ENCODE measurements at places on chromosomes 11 and 22. TPM values are rescaled to one million over a fixed set of nuclear protein-coding genes. Genes with fewer than 3 reads are reported as not detected.
A peak's percentile ranks its signal among the peaks of the same experiment; 100 is the strongest.

GRCh38 chr11:8719211-8719649 lies 36.6 kb downstream of the RPL27A start:
- DNase-seq, result peak; percentile 87

DNA sequence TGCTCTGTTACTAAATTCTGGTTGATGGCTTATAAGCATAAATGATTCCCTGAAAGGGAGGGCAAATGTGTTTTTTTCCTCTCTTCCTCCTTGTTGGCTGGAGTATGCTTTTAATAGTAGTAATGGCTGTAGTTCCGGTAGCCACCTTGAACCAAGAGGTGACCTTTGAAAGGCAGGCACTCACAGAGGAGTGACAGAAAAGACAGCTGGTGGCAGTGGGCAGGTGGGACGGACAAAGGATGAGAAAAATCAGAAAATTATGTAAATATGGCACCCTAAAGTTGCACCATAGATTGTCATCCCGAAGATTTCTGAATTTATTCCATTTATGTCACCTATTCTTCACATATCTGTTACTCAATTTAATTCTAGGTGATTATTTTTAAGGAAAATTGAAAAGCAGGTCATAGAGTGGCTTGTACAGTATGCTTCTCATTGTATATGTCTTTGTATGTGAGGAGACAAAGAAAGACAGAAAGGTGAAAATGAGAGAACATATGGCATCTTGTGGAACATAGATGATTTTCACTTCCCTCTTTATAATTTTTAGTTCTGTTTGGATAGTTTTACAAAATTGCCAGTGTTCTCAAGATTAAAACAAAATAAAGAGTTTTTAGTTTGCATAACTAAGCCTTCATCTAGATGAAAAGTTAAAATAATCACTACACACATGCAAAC lies 17.0 kb downstream of the CASP12 start:
- DNase-seq, result no peak

- no peak for DNase-seq
Observed at GRCh38 chr11:64976651-64977050, 4.7 kb upstream of the MAJIN start.

DNA sequence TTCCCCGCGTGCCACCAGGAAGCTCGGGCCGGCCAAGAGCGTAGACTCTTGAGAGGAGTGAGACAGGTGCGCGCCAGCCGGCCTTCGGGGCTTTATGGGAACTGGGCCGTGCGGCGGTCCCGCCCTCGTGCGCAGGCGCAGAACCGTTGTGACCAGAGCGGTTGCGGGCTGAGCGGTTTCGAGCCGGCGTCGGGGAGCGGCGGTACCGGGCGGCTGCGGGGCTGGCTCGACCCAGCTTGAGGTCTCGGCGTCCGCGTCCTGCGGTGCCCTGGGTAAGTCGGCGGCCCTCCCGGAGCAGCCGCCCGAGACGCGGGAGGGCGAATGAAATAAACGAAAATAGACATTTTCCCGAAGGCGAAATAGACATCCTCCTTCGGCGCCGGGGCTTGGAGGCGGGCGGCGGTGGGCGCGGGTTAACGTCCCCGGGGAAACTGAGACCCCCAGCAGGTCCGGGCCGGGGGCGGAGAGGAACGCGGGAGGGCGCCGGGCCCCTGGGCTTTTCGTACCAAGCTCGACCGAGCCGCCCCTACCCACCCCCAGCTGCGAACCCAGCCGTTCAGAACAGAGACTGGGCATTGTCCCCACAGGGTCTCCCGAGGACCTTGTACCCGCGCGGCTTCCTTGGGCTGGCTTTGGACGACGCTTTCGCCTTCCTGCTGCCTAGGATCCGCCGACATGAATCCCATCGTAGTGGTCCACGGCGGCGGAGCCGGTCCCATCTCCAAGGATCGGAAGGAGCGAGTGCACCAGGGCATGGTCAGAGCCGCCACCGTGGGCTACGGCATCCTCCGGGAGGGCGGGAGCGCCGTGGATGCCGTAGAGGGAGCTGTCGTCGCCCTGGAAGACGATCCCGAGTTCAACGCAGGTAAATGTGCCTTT lies at the start of gene ASRGL1:
TSS of gene ASRGL1 (plus strand) at position 146 of the 879 bp plus-strand sequence. CDS start at position 676, 530 bp downstream.
- peak; percentile 77 for DNase-seq

DNA sequence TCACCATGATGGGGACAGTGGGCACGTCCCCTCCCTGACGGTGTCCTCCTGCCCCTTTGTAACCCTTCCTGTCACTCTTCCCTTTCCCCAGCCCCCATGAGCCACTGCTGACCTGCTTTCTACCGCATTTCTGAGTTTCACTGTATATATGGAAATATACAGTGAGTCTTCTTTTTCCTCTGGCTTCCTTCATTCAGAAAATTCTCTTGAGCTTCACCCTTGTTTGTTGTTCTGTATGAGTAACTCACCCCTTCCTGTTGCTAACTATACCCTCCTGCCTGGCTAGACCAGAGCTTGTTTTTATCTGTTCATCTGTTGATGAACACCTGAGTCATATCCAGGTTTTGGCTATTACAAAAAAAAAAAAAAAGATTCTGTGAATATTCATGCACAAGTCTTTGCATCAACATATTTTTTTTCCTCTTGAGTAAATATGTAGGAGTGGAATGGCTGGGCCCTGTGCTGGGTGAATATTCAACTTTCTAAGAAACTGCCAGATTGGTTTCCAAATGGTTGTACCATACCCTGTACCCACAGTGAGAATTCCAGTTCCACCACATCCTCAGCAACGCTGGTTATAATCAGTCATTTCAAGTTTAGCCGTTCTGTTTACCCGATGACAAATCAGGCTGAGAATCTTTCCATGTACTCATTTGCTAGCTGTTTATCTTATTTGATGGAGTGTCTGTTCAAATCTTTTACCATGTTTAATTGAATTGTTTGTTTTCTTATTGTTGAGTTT lies 62.0 kb downstream of the IGF2 start:
- peak; percentile 53 for DNase-seq

- peak; percentile 37 for DNase-seq
Observed at GRCh38 chr22:25027959-25028840, 75.7 kb downstream of the KIAA1671 start.

- no peak for DNase-seq
Observed at GRCh38 chr22:32326647-32327046, 31.0 kb upstream of the RFPL3 start.

DNA sequence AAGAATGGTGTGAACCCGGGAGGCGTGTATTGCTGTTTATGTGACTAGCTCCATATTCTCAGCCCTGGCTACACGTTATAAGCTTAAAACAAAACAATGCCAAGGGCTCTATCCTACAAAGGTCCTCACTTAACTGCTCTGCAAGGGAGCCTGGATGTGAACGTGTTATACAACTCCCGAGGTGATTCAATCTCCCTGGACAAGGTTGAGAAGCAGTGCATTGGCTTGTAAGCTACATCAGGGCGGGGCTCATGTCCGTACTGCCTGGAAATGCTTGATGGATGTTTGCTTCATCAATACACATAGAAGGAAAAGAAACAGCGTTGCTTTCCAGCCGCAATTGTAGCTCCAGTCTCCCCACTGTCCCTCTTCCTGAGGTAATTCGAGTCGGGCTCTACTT lies 256.9 kb upstream of the SYN3 start:
- no peak for DNase-seq

DNA sequence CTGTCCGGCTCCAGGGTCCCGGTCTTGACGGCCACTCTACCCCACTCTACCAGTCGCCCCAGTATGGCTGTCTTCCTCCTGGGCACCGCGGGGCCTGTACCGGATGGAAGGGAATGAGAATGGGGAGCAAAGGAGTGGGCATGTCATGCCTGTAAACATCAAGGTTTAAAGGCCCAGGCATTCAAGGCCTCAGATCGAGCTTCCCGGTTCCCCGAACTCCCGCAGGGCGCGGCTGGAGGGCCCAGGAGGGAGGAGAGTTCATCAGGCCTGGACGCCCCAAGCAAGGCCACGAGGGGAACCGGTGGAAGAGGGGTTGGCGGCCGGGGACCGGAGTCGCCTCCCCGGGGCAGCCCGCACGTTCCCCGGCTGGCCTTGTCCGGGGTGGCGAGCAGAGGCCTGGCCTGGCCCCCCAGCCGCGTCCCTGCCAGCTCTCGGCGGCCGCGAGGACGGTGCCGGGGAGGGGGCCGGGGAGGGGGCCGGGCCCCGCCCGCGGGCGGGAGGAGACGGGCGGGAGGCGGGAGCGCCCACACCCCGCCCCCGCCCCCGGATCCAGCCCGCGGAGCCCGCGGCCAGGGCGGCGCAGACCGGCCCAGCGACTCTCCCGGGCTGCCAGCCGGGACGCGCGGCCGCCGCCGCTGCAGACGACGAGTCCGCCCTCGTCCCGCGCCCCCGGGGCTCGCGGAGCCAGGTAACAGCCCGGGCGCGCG lies at the start of gene CDC42EP1:
TSS of gene CDC42EP1 (plus strand) at position 580 of the 707 bp plus-strand sequence. CDS start 5,870 bp downstream, outside the sequence.
- DNase-seq, result peak; percentile 74

DNA sequence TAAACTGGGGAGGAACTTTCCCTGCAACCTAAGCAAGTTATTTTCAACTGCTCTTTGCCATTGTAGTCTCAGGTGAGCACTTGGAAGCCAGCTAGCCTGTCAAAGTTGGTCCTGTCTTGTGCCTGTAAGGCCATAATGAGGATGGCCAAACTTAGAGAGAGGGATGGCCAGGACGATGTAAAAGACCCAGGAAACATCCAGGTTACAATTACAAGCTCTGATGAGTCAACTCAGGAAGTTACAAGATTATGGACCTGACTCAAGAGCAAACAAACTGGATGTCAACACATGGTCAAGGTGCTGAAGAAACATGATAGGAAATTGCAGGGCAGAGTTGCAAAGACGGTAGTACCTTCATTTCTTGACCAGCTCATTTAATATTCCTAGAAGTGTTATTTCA lies 1.6 kb downstream of the GTPBP1 start:
- DNase-seq, result no peak

- peak; percentile 47 for DNase-seq
Observed at GRCh38 chr11:19474954-19475721, 234.4 kb upstream of the E2F8 start.

DNA sequence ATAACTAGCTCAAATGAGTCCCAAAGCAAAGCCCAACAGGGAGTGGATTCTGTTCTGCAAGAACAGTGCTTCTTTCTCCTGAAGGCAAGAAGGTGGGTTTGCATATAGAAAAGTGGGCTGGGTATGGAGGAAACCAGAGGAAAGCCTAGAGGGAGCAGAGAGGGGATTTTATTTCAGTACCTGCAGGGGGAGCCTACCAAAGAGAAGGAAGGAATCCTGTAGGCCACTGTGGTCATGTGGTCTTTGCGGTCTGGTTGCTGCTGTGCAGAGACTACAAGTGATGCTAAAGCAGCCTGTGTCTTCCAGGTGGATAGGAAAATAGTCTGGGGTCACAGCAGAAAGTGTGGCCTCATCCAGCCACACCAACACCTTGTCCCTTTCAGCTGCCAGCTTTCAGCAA lies 33.2 kb upstream of the ZBTB16 start:
- no peak for DNase-seq

DNA sequence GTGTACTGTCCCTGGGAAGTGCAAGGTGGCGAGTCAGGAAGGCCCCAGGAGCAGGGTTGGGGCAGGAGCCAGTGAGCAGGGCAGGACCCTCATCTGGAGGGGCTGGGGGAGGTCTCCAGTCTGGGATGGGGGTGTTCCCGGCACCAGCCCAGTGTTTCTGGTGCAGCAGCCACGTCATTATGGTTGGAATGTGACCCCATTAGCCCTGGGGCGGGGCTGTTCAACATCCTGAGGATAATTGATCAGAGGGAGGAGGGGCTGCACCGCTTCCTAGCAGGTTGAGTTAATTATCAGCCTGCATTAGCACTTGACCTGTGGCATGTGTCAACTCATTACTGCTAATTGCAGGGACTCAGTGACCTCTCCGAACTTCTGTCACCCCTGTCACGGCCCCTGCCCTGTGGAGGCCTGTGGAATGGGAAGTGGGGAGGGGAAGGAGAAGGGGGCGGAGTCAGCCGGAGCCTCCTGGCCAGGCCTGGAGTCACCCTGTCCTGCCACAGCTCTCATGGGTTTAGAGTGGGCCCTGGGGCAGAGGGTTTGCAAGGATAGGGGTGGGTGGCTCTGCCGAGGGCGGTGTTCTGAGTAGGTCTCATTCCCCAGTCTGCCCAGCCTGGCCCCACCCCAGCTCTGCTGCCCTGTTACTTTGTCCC lies 52.8 kb upstream of the CCDC188 start:
- no peak for DNase-seq

CEND1 gene
- total RNA-seq, result 0.53 TPM

CCDC87 gene
- 0.26 TPM for total RNA-seq

IGLL1 gene
- total RNA-seq, result not detected

PDE3B gene
- total RNA-seq, result 0.03 TPM

SLC22A6 gene
- not detected for total RNA-seq

NXPE2 gene
- 0.26 TPM for total RNA-seq

TSKU gene
- 14.8 TPM for total RNA-seq

C11orf86 gene
- total RNA-seq, result not detected

ANGPTL5 gene
- not detected for total RNA-seq

APOL5 gene
- total RNA-seq, result 1.1 TPM

GSTP1 gene
- 246 TPM for total RNA-seq

RIBC2 gene
- total RNA-seq, result not detected

Data from myocyte (in vitro differentiated cells).